ENCODE measurements at places on chromosomes 5 and 9.

GRCh38 chr5:138824924-138825863, 49.9 kb downstream of the LRRTM2 start:
- peak; percentile 7 for DNase-seq

GRCh38 chr9:100084734-100085133, 14.1 kb downstream of the ERP44 start:
- no peak for DNase-seq

DNA sequence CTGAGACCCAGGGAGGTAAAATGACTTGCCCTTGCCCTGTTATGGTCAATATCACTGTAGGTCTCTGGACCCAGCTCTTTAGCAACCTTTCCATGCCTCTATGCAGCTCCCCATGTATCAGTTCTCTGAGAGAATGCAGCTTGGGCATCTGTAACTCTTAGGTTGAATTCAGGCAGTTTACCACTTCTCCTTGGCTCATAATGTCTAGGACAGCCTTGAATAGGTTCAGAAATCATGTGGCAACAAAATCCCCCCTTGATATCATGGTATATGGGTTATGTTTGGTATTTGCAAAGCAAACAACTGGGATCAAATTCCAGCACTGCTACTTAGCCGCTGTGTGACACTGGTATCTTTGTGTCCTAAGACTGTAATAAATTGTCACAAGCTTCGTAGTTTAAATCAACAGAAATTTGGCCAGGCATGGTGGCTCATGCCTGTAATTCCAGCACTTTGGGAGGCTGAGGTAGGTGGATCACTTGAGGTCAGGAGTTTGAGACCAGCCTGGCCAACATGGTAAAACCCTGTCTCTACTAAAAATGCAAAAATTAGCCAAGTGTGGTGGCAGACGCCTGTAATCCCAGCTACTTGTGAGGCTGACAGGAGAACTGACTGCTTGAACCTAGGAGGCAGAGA, 10.7 kb upstream of the SUB1 start:
- DNase-seq = no peak

- no peak for DNase-seq
Observed at GRCh38 chr9:75941066-75941465, 50.6 kb downstream of the PCSK5 start.

DNA sequence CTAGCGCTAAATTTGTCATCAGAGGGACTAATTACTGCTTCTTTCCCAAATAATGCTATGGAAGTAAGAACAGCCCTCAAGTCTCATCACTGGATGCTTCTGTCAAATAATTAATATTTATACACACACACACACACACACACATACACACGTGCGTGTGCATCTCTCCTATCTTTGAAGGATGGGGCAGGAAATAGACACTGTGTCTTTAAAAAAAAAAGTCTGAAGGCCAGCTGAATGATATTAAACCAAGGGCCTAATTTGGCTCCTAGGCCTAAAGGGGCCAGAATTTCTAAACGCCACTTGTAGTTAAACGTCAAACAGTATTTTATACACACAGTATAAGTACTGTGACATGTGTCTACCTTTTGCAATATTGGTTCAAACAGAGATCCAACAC, 3.3 kb downstream of the SLF1 start:
- DNase-seq = no peak
